Testis (tissue), 5 donors: ENCODE measurements at places on chromosomes 7 and 10. TPM values are rescaled to one million over a fixed set of nuclear protein-coding genes. Genes with fewer than 3 reads are reported as not detected.

The EVX1 gene
- 0.25 TPM for total RNA-seq

The ASZ1 gene
- total RNA-seq = 18.1 TPM

DNA sequence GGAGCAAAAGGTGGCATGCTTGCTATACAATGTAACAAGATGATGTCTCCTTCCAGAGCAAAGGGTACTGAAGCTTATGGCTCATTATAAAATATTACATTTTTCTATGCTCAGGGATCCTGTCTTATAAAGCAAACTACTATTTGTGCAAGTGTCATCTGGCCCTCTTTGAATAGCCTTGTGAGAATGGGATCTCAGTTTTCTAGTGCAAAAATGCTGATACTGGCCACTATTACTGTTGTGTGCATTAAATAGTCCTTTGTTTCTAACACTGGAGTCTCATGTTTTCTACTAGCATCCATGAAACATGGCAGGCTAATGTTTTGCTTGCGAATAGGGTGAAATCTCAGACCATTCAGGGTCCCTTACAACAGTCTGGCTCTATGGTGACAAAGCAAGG is 823.0 kb downstream of the REEP3 start:
- H3K36me3 ChIP-seq = no peaks in the 10 kb centered on the region
- H3K4me1 ChIP-seq = no peaks in the 10 kb centered on the region
- H3K27ac ChIP-seq = no peak overlapping the region
- H3K27me3 ChIP-seq = no peaks in the 10 kb centered on the region
- no peak for DNase-seq

DNA sequence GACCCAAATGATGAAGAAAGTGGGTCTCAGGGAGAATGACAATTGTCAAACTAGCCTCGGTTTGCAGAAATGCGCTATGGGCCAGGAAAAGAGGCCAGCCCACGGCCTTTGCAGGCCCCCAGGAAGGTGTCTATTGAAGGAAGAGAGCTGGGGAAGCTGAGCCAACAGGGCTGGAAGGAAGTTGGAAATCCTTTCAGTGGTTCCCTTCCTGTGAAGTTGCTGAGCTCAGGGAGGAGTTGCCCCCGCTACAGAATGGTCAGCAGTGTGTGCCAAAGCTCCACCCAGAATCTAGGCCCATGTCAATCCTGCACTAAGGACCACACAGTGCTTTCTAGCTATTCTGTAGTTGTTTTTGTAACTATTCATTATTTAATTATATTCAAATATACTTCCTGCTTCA is 91.6 kb upstream of the ANLN start:
- DNase-seq = no peak
- H3K27me3 ChIP-seq = no peaks in the 10 kb centered on the region
- no peak overlapping the region for H3K4me3 ChIP-seq
- no peaks in the 10 kb centered on the region for H3K36me3 ChIP-seq
- peaks cover 10% of the 10 kb centered on the region for H3K4me1 ChIP-seq

GRCh38 chr10:3231951-3232730 is 59.6 kb upstream of the PITRM1 start:
- no peak for DNase-seq
- no peak overlapping the region for H3K27ac ChIP-seq
- H3K27me3 ChIP-seq = no peaks in the 10 kb centered on the region
- H3K36me3 ChIP-seq = no peaks in the 10 kb centered on the region
- no peak overlapping the region for H3K4me3 ChIP-seq

DNA sequence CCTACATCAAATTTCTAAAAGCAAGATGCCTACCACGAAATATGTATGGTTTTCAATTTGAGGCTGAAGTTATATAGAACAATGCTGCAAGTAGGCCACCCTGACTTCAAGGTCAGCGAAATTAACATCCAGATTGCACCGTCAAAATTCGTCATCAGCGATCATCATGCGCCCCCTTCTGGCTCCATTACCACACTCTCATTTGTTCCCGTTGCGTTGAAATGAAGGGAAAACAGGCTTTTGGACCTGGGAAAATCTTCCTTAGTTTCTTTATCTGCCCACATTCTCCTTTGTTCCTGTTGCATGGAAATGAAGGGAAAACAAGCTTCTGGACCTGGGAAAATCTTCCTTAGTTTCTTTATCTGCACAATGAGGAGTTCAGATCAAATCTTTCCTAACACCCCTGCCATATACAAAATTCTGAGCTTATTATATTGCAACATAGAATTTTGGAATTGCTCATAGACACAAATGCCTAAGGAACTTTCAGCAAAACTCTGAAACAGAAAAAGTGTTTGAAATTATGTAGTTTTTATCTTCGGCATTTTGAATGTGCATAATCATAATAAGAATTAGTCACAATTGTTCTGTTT is 98.2 kb upstream of the PRKCQ start:
- H3K4me1 ChIP-seq = no peaks in the 10 kb centered on the region
- no peaks in the 10 kb centered on the region for H3K27me3 ChIP-seq
- peak; percentile 72 for DNase-seq

DNA sequence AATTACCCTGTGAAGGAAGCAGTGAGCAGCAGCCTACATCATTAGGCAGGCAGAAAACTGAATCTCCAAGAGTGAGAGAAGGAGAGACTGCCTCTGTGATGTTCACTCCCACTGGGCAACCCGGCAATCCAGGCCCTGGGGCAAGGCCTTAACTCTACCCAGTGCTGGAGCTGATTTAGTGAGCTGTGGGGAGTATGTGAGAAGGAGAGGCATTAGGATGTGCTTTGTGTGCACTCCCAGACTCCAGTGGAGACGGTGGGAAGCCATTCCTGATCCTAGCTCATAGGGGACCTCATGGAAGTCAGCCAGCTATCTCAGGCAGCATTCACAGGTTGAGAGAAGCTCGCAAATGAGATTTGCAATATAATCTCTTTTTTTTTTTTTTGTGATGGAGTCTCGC is 41.1 kb upstream of the CDK13 start:
- H3K4me1 ChIP-seq = no peaks in the 10 kb centered on the region
- no peaks in the 10 kb centered on the region for H3K36me3 ChIP-seq
- no peaks in the 10 kb centered on the region for H3K27me3 ChIP-seq
- no peak overlapping the region for H3K27ac ChIP-seq
- DNase-seq = no peak

- no peak overlapping the region for H3K4me3 ChIP-seq
- no peak overlapping the region for H3K27ac ChIP-seq
- H3K36me3 ChIP-seq = no peaks in the 10 kb centered on the region
- H3K27me3 ChIP-seq = no peaks in the 10 kb centered on the region
Observed at GRCh38 chr7:39927018-39927417, 23.0 kb upstream of the CDK13 start.
